AML-193 (cell line): ENCODE measurements at places on chromosomes 6 and 20.

- DNase-seq: no peak
Observed at GRCh38 chr20:31580706-31581105, 24.4 kb upstream of the ID1 start.

DNA sequence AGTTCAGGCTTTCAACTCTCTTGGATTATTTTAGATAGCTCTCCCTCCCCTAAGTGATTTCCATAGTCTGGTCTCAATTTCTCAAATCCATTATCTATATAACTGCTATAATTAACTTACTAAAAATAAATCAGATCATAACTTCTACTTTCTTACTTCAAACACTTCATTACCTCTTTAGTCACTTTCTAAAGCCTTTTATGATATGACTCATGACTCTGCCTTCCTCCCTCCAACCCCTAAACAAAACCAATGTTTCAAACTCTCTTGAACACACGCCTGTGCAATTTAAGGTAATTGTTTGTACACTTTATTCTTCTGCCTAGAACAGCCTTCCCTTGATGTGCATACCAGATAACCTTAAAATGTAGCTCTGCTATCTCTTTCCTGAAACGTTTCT lies 100.5 kb downstream of the LMBRD1 start:
- no peak for DNase-seq

GRCh38 chr6:99575544-99576227 lies 7.2 kb upstream of the CCNC start:
- DNase-seq: no peak

DNA sequence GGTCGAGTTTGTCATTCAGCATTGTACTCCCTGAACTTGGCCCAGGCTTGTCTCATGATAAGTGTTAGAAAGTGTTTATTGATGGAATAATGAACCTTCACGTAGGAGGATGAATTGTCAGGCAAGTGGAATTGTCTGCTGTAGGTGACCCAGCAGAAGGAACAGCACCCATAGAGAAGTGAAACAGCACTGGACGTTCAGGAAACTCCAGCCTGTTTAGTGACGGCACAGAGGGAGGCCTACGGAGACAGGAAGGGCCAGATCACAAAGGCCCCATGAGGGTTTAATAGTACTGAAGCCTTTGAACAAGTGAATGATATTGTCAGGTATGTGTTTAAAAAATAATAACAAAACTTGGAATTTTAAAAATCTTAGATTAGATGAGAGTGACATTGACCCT lies 2.9 kb downstream of the STX11 start:
- DNase-seq: no peak

- DNase-seq: peak; percentile 25
Observed at GRCh38 chr20:44911264-44911921, 1.5 kb downstream of the PABPC1L start.

DNA sequence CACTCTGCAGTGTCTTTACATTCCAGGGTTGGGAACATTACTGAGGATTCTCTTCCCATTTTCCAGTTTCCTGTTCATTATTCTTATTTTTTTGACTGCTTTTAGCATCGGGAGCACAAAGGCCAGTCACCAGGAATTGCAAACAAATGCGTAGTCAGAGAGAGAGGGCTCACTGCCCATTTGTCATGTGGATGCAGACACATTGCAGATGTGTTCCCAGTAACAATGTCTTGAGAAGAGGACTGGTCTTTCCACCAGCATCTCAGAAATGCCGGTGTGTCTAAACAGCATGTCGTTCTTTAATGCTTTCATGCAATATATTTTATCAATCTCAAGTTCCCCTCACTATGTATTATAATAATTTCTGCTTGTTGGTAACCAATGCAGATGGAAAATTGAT lies 952 bp upstream of the TAAR6 start:
- no peak for DNase-seq

- no peak for DNase-seq
Observed at GRCh38 chr6:31086788-31087440, 25.5 kb downstream of the C6orf15 start.

DNA sequence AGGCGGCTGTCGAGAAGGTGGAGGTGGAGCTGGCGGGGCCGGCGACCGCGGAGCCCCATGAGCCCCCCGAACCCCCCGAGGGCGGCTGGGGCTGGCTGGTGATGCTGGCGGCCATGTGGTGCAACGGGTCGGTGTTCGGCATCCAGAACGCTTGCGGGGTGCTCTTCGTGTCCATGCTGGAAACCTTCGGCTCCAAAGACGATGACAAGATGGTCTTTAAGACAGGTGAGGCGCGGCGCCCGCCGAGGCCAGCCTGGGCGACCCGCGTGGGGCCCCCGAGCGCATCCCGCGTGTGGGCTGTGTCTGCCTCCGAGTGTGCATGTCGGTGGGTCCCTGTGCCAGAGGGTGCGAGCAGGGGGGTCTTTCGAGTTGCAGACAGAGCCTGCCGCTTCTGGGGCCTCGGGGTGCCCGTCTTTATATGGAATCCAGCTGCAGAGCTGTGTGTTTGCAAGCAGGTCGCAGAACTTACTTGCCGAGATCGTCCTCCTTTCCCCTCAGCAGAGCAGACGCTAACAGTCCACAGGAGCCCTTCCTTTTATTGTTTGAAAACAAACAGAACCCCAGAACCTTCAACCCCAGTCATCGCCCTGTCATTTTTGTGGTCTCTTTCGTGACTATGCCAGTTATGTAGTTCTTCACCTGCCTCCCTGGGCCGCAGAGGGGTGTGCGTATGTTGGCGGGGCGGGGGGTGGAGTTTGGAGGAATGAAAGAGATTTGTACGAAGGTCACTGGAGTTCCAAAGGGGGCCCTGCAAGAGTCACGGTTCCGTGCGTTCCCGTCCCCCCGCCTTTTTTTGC lies 766 bp downstream of the SLC16A10 start:
- DNase-seq: no peak

GRCh38 chr6:5214570-5215052 lies 46.1 kb downstream of the LYRM4 start:
- DNase-seq: peak; percentile 23

DNA sequence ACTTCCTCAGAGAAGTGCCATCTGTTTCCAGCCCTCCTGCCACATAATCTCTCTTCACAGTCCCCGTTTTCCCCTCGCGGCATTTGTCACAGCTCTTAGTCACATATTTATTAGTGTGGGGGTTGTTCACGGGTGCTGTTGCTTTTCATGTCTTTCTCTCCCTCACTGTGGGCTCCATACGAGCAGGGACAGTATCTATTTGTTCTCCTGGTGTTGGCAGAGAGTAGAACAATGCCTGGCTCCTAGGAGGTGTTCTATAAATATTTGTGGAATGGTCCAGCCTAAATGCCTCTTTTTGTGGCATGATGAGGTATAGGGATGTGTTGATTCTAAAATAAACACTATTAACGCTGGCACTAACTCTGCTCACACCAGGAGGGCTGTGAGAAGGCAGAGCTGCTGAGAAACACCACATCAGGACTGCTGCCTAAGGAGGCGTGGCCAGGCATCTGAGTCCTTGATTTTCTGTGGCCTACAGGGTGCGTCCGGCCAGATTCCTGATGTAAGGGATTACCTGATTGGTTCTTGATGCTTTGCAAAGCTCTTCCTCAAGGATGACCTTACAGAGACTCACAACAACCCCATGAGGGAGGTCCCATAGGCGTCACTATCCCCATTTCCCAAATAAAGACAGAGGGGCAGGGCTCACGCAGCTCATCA lies 219.8 kb upstream of the ARID1B start:
- DNase-seq: no peak

DNA sequence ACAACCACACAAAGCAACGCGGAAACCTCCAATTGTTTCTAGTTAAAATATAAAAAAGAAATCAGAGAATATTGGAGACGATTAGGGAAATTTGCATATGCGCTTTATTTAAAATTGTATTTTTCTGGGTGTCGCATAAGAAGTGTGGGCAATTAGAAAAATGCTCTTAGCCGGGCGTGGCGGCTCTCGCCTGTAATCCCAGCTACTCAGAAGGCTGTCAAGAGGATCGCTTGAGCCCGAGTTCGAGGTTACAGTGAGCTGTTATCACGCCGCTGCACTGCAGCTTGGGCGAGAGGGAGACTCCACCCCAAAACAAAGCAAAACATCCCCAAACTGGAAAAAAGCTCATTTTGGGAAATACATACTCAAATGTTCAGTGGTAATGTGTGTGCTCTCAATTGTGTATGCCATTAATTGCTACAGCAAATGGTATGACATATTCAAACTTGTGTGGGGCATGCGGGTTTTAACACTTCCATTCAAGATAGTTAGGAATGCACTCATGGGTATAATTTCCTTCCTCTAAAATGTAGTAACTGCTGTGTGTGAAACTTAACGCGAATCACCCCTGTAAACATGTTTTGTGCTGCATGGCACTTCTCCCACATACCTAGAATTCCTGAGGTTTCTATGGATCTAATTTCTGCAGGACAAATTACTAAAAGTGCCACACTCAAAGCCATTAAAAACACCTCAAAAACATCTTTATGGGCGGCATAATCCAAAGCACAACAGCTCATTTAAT lies 54.7 kb upstream of the HFE start:
- DNase-seq: peak; percentile 74

DNA sequence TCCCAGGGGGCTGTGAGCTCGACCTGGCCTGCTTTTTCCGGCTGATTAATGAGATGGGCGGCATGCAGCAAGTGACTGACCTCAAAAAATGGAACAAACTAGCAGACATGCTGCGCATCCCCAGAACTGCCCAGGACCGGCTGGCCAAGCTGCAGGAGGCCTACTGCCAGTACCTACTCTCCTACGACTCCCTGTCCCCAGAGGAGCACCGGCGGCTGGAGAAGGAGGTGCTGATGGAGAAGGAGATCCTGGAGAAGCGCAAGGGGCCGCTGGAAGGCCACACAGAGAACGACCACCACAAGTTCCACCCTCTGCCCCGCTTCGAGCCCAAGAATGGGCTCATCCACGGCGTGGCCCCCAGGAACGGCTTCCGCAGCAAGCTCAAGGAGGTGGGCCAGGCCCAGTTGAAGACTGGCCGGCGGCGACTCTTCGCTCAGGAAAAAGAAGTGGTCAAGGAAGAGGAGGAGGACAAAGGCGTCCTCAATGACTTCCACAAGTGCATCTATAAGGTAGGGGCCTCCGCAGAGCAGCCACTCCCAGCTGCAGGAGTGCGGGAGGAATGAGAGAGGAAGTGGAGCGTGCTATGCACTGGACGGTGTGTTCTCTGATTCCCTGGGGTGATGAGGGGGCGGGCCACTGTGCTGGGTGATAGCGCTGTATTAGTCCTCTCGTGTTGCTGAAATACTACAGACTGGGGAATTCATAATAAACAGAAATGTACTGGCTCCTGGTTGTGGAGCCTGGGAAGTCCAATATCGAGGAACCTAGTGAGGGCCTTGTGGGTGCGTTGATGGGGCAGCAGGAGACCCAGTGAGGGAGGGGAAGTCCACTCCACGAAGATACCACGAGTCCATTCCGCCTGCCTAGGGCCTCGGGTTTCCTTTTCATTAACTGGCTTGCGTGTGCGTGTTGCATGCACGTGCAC lies 161.7 kb downstream of the DTNBP1 start:
- DNase-seq: no peak

DNA sequence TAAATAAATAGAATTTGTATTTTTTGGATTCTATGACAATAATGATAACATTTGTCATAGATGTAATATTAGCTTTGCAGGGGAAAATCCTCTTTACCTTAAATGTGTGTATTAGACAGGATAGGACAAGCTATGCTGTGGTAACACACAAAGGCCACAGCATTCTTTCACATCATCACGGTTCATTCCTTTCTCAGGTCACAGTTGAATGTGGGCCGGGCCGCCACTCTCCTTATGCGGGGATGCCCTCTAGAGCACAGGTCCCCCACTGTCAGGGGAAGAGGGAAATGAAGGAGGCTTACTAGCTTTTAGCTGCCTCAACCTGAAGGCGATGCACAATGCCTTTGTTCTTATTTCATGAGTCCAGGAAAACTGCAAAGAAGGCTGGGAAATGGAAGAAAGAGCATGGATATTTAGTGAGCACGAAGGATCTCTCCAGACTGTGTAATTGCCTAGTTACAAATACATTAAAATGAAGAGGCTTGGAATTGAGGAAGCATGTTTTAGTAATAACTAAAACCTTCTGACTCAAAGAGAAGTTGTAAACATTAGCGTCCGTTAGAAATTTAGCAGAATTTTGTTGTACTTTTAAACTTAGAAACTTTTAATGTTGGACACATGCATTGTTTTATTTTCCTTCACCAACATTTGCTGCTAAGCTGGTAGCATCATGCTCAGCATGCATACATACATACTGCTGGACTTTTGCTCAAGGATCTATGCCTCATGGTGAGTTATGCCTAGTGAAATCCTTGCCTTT lies 248.9 kb upstream of the FOXQ1 start:
- no peak for DNase-seq

DNA sequence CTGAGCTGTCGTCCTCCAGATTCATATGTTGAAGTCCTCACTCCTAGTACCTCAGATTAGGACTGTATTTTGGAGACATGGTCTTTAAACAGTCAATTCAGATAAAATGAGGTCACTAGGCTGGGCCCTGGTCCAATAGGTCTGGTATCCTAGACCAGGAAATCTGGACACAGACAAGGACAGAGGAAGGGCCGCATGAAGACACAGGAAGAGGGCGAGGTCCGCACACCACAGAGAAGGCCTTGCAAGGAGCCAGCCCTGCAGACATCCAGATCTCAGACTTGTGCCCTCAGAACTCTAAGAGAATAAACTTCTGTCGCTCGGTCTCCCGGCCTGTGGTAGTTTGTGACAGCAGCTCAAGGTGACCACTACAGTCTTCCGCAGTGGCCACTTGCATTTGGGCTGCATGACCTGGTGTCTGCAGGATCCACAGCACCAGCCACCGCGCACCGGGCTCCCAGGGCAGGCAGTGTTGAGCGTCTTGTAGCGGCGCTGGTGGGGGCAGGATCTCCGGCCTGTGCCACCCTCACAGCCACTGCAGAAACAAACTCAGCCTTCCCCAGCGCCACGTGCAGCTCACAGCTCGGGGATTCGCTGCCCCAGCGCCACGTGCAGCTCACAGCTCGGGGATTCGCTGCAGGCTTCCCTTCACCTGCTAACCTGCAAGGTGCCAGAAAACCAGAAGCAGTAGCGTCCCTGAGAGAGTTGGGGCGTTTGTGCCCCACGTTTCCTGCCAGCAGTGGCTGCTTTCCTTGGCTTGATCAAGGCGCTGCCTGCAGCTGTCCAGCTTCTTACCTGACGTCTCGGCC lies 6.0 kb upstream of the RBM38 start:
- DNase-seq: no peak

DNA sequence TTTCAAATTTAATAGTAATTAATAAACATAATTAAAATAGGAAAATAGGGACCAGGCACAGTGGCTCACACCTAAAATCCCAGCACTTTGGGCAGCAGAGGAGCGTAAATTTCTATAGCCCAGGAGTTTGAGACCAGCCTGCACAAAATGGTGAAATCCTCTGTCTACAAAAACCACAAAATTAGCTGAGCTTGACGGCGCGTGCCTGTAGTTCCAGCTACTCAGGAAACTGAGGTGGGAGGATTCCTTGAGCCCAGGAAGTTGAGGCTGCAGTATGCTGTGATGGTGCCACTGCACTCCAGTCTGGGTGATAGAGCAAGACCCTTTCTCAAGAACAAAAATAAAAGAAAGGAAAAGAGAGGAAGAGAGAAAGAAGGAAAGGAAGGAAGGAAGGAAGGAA lies 1387.0 kb upstream of the ADGRB3 start:
- no peak for DNase-seq

GRCh38 chr20:2780948-2781347 lies 19.5 kb downstream of the CPXM1 start:
- no peak for DNase-seq
